Suppressor macrophage (primary cell): ENCODE measurements at places on chromosomes 2 and 18.

DNA sequence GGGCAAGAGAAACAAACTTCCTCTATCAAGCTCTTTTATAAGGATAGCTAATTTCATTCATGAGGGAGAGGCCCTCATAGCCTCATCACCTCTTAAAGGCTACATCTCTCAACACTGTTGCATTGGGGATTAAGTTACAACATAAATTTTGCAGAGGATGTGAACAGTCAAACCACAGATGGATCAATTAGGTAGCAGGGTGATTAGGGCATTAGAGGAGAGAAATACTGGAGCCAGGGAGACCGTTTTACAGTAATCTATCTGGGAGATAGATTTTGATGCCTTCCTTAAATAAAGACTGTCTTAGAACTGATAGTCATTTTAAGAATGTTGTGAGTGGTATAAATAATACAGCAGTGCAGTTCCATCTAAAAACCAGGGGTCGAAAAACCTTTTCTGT is 258.9 kb downstream of the DCC start:
- DNase-seq = no peak

GRCh38 chr2:144965172-144965571 is 445.3 kb upstream of the ZEB2 start:
- no peak for DNase-seq

- DNase-seq = no peak
These were observed 25.2 kb downstream of the TWSG1 start for GRCh38 chr18:9359796-9360195.

DNA sequence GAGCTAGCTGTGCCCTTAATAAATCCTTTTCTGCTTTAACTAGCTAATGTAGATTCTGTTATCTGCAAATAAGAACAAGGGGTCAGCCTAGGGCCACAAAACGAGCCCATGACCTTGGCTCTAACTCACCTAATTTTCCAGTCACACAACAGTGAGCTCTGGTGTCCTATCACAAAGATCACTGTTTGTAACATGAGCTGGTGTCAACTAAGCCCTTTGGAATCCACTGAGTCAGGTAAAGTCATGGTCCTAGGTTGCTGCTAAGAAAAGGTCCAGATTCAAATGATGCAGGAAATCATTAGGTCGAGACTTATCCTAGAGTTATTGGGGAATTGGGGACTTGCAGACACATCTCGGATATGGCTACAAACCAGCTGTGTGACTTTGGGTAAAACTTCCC is 49.9 kb downstream of the ST8SIA5 start:
- no peak for DNase-seq

DNA sequence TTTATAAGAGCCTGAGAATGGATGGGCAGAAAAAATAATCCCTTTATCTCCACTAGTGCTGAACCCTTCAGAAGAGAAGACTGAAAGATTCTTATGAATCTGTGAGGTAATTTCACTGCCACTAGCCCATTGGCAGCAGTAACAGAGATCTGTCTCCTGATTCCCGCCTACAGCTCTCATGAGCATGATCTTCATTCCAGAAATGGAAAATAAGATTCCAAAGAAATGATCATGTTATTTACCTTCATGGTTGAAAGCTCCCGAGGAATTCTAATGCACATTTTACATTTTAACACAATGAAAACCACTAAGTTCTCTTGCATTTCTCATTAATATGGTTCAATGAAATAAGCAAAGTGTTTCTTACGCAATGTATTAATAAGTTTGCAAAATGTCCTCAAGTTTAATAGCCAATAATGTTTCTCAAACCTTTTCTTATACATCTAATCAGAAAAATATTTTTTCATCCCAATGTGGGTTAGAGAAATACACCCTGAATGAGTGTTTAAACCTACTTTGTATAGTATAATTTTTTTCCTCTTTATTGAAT is 905.6 kb downstream of the TMEM182 start:
- DNase-seq = no peak

DNA sequence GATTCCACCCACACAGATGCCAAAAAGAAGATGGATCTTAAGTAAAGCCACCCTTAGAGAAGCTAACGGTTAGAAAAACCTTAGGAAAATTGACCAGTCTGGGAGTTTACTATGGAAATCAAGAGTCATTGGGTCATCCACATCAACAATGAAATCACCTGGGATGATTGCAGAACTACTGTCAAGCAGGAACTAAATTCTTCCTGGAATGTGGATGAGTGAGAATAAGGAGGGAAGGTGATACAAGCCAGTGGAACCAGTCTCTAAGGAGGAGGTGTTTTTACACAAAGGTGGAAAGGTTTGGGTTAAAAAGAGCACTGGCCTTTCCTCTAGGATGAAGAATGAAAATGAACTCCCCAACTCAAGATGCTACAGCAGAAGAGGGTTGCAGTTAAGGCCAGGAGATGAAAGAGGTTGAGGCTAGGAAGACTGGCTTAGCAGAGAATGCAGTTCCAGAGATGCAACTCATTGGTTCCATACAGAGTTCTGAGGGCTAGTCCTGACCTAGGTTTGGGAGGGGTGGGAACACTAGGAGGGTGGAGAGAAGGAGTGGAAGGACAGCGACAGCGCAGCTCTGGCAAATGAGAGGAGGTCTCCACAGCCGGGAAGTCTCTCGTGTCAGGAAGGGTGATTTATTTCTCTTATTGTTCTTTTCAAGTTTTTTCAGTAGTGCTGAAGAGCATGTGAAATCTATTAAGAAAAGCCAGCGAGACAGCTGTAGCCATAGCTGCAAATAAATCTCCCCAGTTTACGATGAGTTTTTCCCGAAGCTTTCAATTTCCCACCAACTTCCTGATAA is 27.7 kb upstream of the KDM3A start:
- no peak for DNase-seq

GRCh38 chr2:74516650-74517049 is 2.4 kb downstream of the TLX2 start:
- no peak for DNase-seq
